Stimulated activated CD4-positive, alpha-beta T cell treated with anti-CD3 and anti-CD28 coated beads, TNF-alpha, amount 100 ng/mL, for 4 hours (primary cell): ENCODE measurements at places on chromosomes 11 and 22.

- DNase-seq = no peak
Measured at GRCh38 chr11:76622493-76623094, 48.0 kb downstream of the LRRC32 start.

GRCh38 chr11:114354076-114354475 is 46.2 kb downstream of the C11orf71 start:
- no peak for DNase-seq

DNA sequence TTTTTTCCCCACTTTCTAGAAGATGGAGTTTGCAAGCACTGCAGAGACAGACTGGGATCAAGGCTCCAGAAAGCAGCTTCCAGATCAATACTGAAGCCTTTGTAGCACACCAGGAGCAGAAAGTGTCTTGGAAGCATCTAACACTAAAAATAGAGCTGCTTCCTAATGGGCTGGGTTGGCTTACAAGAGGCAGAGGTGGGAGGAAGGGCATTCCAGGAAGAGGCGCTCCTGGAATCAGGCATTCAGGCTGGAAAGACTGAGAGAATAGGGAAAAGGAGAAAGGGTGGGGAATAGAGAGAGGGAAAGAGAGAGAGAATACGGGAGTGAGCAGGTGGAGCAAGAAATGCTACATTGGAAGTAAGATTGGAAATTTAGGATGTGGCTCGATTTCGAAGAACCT is 395.9 kb downstream of the OPCML start:
- DNase-seq = no peak

- DNase-seq = no peak
Measured at GRCh38 chr11:15976433-15977045, 379.8 kb downstream of the SOX6 start.

GRCh38 chr11:12925520-12925919 is 83.6 kb upstream of the RASSF10 start:
- no peak for DNase-seq

GRCh38 chr11:42974510-42975179 is 337.2 kb upstream of the API5 start:
- no peak for DNase-seq

- DNase-seq = no peak
Measured at GRCh38 chr11:86041975-86042378, 26.9 kb downstream of the PICALM start.

- DNase-seq = no peak
Measured at GRCh38 chr22:21683401-21683811, 17.6 kb downstream of the PPIL2 start.

GRCh38 chr22:42528591-42529307 is 9.2 kb upstream of the RRP7A start:
- DNase-seq = no peak

GRCh38 chr11:94398101-94398500 is 3.1 kb downstream of the GPR83 start:
- no peak for DNase-seq

- no peak for DNase-seq
Measured at GRCh38 chr22:19709063-19709769, 5.1 kb upstream of the SEPTIN5 start.

DNA sequence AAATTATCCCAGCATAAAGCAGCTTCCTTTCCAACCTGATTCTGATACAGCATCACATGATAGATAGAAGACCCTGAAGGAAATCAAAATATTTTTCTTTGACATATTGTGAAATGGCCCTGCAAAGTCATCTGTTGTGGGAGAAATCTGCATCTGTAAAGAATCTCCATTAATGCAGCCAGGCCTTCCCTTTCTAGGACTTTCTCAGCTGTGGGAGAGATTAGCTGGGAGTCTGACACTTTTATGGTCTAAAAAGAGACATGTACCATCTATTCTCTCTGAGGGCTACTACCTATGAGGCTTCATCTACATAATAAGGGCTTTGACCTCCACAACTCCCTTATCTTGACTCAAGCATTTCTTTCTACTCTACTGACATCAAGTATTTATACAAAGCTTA is 238.1 kb downstream of the SWAP70 start:
- no peak for DNase-seq

- no peak for DNase-seq
Measured at GRCh38 chr22:28773461-28773867, 969 bp downstream of the CCDC117 start.

GRCh38 chr11:35058669-35059434 is 80.1 kb upstream of the CD44 start:
- no peak for DNase-seq

DNA sequence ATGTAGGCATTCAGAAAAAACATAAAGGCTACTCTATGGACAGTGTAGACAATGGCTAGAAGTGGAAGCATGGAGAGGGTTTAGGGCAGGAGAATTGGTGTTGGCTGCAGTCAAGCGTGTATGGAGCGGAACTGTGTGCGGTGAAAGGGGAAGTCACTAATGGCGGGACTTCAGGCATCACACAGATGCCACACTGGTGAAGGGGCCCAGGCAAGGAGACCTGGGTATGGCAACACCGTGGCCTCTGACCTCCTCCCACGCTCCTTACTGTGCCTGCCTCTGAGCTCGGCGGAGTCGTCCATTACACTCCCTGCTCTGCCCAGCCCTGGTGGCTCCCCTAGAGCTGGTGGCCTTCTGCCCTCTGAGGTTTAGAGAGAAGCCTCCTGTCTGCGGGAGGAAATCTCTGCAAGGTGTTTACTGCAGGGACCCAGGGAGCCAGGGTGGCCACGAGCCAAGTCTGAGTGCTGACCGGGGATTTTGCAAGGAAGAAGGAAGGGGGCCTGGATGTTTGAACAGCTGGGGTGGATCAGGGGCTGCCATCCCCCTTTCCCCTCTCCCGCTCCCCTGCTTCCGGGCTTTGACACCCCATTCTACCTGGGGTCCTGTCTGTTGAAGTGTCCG is 75.1 kb upstream of the TSPAN18 start:
- DNase-seq = no peak

GRCh38 chr11:112624431-112624830 is 336.8 kb upstream of the NCAM1 start:
- DNase-seq = no peak

DNA sequence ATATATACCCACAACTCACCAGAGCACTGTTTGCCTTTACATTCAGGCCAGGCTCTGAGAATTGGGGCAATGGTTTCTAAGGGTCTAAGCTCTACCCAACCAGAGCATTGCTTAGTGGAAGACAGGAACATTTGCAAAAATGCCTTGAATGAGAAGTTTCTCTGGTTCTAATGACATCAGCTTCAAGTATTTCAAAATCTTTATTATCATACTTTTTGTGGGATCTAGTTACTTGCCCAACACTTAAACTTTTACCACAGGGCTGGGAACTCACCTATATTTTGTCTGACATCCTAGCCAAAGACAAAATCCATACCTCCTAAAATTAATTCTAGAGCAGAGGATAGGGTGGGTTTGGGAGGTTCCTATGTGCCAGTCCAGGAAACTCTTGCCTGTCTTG is 51.5 kb downstream of the INSC start:
- no peak for DNase-seq

GRCh38 chr22:34326901-34327300 is 406.6 kb upstream of the LARGE1 start:
- DNase-seq = no peak

DNA sequence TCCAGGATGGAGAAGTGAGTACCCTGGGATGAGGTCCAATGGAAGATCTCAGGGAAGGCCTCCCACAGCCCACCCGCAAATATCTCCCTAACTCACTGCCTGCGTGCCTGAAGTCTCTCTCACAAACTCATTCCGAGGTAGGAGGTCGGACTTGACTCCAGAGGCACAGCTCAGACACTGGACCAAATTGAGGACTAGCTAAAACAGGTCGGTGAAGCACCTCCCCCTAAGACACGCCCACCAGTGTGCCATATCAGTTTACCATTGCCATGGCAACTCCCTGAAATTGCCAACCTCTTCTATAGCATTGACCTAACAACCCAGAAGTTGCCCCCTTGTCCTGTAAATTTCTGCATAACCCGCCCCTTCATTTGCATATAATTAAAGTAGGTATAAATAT is 17.5 kb downstream of the RPL3 start:
- no peak for DNase-seq

DNA sequence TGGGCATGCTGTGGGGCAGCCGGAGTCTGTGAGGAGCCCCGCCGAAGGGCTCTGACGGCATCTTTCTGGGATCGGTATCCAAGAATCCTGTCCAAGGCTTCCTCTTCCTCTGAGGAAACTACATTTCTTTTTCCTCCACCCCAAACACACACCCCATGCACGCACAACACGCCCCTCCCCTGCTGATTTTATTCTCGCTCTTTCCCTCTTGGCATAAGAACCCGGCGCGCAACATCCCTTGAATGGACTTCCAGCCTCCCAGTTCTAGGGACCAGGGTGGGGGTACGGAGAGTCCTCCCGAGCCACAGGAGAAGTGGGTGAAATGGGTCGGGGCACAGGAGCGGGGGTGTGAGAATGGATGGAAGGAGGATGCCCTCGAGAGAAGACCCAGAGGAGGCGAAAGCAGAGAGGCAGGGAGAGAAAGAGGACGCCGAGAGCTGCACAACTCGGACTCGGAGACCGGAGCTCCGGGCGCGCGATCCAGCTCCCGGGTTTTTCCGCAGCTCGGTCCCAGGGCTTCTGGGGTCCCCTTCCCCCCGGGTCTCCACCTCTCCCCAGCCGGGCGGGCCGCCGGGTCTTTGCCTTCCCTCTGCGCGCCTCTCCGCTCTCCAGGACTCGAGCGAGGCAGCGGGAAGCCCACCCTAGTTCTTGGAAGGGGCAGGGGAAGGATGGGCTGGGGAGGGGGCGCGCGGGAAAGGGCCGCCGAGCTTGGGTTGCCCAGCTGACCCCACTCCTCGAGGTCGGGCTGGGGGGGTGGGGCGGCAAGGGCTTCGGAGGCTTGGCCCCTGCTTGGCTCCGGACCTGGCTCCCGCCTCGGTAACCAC is 1.5 kb upstream of the LARGE1 start:
- no peak for DNase-seq

DNA sequence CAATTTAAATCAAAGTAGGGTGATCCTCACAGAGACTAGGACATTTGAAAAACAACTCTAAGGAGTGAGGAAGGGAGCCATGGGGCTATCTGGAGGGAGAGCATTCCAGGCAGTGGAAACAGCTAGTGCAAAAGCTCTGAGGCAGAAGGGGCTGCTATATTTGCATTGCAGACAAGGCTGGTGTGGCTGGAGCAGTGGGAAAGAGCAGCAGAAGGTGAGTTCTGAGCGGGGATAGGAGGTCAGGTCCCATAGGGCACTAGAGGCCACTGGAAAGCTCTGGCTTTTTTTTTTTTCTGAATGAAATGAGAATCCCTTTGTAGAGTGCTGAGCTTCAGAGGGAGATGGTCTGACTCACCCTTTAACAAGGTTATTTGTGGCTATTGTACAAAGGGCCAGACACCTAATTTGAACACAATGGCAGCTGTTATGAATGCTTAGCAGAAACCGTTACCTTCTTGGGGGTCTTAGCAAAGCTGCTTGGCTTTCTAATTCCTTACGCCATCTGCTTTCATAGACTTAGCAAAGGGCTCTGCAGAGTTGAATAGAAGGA is 291.6 kb downstream of the BUD13 start:
- DNase-seq = no peak

- no peak for DNase-seq
Measured at GRCh38 chr22:27454807-27455450, 346.6 kb downstream of the MN1 start.

DNA sequence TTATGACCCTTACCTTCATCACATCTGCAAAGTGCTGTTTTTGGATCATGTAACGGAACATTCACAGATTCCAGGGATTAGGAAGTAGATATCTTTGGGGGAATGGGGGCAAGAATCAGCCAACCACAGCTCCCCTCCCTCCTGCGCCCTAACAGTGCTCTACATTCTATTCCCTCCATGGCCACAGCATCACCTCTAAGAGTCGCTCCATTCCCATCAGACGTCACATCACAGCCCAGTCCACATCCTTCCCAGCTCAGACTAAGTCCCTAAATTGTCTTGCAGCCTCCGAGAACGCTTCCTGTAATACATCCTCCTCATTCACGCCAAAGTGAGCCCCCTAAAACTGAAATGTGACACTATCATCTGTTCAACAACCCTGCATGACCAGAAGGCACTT is 5.9 kb downstream of the SCGB1D1 start:
- no peak for DNase-seq

GRCh38 chr22:17912945-17913721 is 111.2 kb downstream of the MICAL3 start:
- DNase-seq = no peak

DNA sequence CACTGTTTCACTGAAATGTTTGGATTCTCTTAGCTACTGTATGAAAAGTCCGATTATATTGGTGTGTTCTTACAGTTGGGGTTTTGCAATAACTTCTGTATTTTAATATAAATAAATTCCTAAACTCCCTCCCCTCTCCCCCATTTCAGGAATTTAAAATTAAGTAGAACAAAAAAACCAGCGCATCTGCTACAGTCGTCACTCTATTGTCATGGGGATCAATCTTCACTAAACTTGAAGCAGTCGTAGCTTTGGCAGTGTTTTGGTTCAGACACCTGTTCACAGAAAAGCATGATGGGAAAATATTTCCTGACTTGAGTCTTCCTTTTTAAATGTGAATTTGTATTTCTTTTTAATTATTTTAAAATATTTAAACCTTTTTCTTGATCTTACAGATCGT is 9.4 kb downstream of the PIWIL3 start:
- DNase-seq = no peak

DNA sequence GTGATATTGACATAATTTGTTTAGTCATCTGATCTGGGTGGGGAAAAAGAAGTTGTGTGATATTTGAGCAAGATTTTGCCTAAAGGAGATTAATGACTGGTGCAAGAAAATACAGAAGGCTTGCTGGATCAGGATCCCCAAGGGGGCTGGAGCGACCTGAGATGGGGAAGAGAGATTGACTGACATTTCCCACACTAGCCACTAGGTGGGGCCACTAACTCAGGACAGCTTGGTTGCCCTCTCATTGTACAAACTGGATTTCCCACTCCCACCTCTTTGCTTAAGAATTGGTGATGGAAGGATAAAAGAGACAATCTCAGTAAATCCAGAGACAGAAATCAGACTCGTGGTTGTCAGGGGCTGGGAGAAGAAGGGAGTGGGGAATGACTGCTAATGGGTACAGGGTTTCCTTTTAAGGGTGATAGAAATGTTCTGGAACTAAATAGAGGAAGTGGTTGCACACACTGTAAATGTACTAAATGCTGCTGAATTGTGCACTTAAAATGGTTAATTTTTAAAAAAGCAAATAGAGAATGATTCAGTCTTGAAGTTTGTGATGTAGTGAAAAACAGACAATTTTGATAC is 50.7 kb downstream of the CTTN start:
- DNase-seq = no peak

- no peak for DNase-seq
Measured at GRCh38 chr11:61049859-61050258, 52.4 kb upstream of the CD5 start.

- DNase-seq = no peak
Measured at GRCh38 chr11:95922536-95923438, 1.1 kb downstream of the MTMR2 start.

GRCh38 chr22:20587206-20587958 is 80.0 kb downstream of the MED15 start:
- no peak for DNase-seq
